ENCODE measurements at places on chromosomes 3 and 15.
A peak's percentile ranks its signal among the peaks of the same experiment; 100 is the strongest.

- DNase-seq: no peak
Observed at GRCh38 chr3:136577791-136578190, 174.4 kb downstream of the STAG1 start.

GRCh38 chr3:153221748-153222162 lies 59.7 kb downstream of the RAP2B start:
- peak; percentile 90 for DNase-seq

GRCh38 chr3:43816372-43816771 lies 125.6 kb downstream of the ABHD5 start:
- no peak for DNase-seq

DNA sequence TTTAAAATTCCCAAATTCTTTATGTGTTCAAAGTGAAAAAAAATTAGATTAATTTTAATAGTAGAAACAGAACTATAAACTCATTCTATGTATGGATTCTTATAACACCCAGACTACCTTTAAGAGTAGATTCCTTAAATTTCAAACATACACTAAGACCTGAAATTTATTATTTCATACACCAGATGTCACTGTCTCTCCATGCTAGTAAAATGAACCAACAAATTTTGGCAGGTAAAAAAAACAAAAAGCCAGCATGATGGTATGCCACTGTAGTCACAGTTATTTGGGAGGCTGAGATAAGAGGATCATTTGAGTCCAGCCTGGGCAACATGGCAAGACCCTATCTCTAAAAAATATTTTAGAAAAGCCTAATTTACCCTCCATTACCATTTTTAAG lies 461.3 kb upstream of the NAALADL2 start:
- DNase-seq: no peak

DNA sequence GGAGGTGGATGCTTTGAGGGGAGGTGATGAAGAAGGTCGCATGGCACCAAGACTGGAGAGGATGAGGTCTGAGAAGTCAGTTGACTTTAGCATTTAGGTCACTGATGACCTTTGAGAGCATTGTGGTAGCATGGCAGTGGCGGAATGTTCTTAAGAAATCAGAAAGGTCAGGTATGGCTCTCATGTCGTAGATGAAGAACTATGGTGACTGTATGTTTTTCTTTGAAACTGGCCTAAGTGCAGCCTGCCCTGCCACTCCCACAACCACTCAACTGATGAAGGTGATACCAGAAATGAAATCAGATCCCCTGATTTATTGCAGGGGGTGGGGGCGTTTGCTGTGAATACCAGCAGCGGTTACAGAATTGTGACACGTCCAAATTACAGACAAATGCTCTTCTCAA lies 102.6 kb downstream of the ITPR1 start:
- no peak for DNase-seq

GRCh38 chr3:46356276-46356675 lies 2.4 kb downstream of the CCR2 start:
- no peak for DNase-seq

GRCh38 chr3:151156618-151157216 lies 46.3 kb downstream of the GPR171 start:
- DNase-seq: peak; percentile 67

GRCh38 chr15:88746451-88746850 lies 56.8 kb upstream of the ACAN start:
- no peak for DNase-seq

Measured in CD4-positive, alpha-beta T cell treated with Interleukin-10 for 1 hour (primary cell).